Spinal cord (tissue), 10 donors: ENCODE measurements at places on chromosomes 12 and 14.

GRCh38 chr12:69676257-69677012 is 22.7 kb downstream of the BEST3 start:
- no peak for DNase-seq

DNA sequence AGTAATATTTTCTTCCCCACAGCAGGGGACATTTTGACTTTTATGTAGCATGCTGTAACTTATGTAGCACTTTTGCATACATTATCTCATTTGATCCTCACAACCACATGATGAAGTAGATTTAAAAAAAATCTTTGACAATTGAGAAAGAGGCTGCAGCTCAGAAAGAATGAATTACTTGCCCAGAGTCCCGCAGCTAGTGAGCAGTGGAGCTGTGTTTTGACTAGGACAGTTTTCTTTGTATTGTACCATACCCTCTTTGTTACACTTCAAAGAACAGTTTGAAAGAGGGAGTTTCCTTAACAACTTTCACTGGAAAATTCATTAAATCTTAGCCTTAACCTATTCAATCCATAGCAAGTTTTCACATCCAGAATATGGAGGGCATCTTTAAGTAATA is 58.6 kb downstream of the SYNE2 start:
- no peak for DNase-seq

- no peak for DNase-seq
Measured at GRCh38 chr14:99378782-99379214, 101.9 kb downstream of the SETD3 start.

- DNase-seq, result no peak
Measured at GRCh38 chr12:53065975-53066931, 12.9 kb downstream of the SPRYD3 start.

DNA sequence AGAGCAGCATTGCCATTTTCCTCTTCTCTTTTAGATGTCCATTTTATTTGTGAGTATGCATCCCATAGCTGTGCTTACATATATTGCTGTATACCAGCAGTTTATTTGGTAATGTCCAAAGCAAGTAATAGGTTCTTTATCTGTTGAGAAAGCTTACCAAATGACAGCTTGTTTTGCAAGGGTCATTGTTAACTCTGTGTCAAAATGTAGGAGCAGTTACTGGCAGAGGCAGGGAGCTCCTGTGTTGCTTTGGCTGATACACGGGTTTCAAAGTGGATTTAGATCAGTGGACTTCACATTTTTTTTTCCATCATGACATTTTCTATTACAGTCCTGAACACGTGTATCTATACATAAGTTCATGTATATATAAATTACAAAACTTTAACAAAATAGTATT is 38.1 kb upstream of the LRTM2 start:
- no peak for DNase-seq

DNA sequence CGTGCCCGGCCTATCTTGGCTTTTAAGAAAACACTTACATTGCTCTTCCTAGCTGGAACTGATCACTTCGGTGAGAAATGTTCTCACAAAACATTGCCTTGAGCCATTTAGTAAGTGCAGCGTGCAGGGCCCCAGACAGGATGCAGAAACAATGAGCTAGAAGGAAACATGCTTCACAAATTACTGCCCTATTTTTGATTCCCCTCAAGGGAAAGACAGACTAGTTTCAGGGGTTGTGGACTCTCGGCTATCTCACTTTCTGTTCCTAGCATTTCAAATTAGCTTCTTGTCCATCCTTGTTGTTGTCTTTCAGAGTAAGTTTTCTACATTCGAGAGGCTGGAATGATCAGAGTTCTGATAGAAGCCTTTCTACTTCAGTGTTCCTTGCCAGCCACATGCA is 21.6 kb downstream of the TGFB3 start:
- DNase-seq, result no peak

- DNase-seq, result no peak
Measured at GRCh38 chr12:72035625-72036024, 97.0 kb downstream of the TPH2 start.

DNA sequence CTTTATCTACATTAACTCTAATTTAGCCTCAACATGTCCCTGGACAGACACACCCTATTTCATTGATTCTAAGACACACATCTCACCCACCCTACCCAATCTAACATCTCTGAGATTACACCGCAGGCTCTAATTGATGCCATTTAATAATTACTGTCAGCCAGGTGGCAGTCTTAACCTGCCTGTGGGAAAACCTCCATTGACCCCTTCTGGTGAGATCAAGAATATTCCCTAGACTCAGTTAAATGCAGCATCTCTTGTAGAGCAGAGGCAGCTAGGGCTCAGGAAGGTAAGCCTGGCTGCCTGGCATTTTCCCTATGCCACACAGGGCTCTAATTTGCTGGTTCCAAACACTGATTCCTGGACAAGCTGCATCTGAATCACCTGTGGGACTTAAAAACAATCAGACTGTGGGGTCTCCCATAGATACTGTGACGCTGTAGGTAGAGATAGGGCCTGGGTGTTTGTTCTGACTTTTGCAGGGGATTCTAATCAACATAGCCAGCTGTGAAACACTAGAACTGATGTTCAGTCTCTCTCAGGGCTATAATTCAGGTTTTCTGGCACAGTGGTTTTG is 14.3 kb downstream of the MCRS1 start:
- DNase-seq, result no peak

- DNase-seq, result no peak
Measured at GRCh38 chr14:52080808-52081755, 12.2 kb upstream of the NID2 start.

DNA sequence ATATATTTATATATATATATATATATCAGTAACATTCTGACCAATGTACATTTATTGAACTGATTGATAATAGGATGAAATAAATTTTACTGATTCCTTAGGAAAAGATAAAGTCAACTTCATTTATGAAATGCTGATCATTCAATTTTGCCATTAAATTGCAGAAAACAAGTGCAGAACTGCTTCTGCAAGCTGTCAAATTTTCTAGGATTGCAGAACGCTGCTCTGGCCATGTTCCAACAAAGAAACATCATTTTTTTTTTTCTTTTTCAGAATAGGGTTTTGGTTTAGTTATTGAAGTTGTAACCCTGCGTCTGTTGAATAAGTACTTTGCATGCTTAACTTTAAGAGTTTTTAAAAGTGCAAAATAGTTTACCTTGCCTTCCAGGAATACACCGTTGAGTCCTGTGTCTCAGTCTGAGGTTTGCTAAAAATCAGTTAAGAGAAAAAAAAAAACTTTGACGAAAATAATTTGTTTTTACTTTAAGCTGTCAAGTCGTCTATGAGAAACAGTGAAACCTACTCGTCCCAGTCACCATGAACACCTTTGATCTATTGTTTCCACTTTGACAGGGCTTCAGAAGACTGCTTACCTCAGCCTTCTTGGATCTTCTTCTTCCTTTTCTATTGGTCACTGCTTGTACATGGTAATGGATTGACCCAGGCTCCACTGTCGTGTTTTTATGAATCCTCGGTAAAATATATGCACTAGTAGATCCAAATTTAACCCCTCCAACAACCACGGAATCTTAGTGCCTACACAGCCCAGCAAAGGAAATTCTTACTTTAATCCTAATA is at the start of gene KERA:
Gene KERA, minus strand, starts transcription at position 657 of the 798 bp plus-strand sequence. CDS start 1,743 bp downstream, outside the sequence.
- DNase-seq, result no peak

DNA sequence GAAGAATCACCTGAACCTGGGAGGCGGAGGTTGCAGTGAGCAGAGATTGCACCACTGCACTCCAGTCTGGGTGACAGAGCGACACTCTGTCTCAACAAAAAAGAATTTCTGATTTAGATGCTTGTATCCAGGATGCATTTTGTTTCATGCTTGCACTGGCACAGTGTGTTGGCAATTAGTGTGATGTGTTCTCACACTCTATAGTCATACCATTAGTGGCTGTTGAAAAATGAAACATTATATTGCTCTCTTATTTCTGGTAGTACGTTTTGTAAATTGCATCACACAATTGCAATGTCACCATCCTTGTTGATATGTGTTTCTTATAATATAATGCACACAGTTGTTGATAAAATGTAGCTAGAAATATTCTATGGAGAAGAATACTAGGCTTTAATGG is 51.3 kb upstream of the RMST start:
- DNase-seq, result no peak
